ENCODE measurements at places on chromosomes 2 and 18.

DNA sequence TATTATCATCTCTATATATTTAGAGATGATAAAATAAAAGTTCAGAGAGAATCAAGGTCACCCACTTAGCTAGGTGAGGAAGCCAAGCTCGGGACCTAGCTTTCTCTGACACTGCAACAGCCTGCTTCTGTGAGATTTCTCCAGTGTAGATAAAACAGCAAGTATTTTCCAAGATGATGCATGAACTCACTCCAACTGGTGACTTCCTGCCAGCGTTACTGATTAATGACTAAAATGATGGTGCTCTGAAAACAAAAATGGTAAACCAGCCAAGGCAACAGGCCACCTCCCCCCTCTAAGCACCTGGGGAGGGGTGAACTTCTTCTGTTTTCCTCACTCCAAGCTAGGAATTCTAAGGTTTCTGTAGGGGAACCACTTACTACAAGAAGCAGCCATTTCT is 510.2 kb upstream of the ID2 start:
- DNase-seq, result no peak

DNA sequence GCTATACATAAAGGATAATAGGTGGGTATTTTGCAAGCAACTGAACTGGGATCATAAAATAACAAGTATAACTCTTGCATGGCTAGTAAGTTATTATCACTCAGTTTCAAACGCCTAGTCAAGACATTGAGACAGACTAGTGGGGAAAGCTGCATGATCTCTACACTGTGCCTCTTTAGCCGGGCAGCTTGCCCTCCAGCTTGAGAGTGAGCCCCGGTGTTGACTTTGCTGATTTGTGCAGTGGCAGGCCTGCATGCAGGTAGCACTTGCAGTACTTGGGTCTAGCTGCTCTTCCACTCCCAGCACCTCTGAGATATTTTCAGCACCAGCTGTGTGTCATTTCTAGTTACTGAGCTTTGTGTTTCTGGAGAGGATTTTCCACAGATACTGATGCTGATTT is 118.8 kb upstream of the DAPL1 start:
- no peak for DNase-seq

DNA sequence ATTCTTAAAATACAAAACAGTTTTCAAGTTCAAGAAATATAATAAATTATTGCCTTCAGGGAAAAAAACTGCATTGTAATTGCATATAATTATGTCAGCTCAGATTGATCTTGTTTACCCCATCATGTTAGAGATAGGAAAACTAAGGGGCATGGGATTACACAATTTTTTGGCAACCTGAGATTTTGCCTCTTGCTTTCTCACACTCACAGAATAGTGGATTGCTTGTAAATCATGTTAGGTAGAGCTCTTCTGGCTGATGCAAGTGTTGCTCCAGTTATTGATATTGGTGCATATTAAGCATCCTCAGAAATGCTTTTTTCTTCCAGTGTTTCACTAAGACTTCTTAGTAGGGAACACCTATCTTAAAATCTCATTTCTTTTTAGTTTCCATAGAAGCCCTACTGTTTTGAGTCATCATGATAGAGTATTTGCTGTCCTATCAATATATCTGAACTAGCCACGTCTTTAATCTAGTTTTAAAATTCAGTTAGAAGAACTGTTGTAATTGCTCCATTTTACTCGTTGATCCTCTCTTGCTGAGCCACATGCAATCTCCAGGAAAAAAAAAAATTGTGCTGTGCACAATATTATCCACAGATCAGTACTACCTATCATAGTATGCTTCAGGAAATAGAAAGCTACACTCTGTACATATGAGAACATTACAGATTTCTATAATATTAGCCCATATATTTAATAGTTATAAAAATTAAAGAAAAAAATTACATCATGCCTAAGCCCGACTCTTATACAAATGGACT is 393.1 kb downstream of the LRP1B start:
- no peak for DNase-seq

DNA sequence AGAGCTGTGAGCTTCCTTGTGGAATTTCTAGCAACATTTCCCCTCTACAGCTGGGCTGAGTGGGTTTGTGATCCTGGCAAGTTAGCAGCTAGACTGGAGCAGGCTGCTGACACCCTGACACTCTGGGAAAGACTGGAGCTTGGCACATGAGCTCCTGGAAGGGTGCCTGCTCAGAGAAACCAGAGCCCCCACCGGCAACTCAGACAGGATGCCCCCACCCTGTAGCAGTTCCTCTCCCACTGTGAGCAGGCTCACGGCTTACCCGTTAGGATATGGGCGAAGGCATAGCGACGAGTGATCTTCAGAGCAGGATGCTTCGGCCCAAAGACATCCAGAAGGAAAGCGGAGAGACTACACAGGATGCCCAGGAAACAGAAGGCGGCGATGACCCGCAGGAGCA is 11.2 kb downstream of the TMEM127 start:
- no peak for DNase-seq

- no peak for DNase-seq
Observed at GRCh38 chr18:12044591-12044990, 49.1 kb upstream of the ANKRD62 start.

- DNase-seq, result no peak
Observed at GRCh38 chr2:193267496-193268002, 1072.8 kb upstream of the TMEFF2 start.

GRCh38 chr2:95165030-95165370 is 609 bp upstream of the ZNF2 start:
- DNase-seq, result no peak

GRCh38 chr2:149594411-149594810 is 6.8 kb upstream of the MMADHC start:
- DNase-seq, result no peak

DNA sequence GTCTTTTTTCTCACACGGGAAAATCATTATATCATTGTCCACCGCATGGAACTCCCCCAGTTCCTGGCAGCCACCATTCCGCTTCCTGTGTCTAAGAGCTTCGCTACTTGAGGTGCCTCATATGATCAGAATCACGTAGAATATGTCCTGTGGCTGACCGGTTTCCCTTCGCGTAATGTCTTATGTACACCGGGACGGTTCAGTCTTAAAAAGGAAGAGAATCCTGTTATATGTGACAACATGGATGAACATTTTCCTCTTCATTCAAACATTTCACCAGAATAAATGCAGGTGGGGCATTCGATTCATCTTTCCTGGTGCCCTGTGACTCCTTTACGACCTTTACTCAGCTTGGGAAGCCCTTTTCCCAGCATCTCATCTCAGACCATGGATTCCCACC is 131.7 kb upstream of the TWIST2 start:
- DNase-seq, result no peak

DNA sequence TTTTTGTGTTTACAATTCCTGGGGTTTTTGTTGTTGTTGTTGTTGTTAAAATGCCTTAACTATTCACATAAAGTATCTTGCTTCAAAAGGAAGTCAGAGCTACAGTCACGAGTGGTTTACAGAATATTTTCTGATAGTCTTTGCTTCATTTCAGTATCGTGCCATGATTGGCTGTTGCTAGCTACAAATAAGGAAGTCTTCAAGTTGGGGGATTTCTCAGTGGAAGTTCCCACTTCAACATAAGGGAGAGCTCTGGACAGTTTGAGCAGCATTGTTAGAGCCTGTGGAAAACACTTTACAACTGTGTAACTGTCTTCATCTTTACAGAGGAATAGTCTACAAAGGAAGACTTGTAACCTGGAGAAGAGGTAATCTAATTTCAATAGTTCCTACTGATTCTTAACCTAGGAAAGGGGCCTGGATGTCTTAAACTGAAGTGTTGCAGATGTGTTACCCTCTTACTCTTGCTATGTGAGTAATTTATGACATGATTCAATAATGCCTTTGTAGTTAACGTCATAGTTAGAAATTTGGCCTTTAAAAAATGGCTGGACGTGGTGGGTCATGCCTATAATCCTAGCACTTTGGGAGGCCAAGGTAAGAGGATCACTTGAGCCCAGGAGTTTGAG is 23.4 kb upstream of the TANK start:
- no peak for DNase-seq

DNA sequence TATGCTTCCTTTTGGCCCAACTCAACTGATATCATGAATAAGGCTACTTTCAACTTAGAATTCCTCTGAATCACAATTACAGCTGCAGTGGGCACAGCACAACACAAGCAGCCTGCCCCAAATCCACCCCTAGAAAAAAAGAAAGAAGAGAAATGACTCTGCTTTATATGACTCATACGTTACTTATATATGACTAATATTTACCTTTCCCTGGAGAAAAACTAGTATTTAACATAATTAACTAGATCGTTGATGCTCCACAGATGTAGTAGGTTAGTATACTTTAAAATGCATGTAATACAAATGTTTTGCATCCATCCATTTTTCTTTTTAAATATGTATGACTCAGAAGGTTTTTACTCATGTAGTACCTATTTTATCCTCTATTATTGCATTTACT is 133.3 kb upstream of the UNC80 start:
- no peak for DNase-seq

- DNase-seq, result no peak
Observed at GRCh38 chr2:25368660-25369059, 26.9 kb upstream of the DNMT3A start.

DNA sequence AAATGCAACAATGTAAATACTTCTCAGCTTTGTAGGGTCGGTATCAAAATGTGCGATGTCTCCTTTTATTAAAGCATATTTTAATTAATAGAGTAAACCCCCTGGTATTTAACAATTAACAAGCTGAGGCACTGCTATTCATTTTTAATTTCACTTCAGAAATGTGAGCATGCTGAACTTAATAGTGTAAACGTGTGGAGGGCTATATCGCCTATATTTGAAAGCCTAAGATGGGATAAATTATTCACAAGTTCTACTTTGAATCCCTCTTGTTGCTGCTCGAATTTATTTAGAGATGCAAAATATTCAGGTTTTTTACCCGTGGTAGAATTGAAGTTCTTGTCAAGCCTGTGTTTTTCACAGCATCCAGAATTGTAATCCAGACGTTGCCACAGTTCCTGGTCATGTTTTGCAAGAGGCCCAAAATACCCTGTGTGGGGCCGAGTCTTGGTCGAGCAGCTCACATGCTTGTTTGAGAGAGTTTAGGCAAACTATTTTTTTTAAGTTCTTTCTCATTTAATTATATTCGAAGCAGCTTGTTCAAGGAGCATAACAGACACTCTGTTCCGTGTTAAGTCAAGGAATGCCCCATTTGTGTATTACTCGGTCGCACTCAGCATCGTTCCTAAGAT is 2.5 kb downstream of the SALL3 start:
- no peak for DNase-seq

DNA sequence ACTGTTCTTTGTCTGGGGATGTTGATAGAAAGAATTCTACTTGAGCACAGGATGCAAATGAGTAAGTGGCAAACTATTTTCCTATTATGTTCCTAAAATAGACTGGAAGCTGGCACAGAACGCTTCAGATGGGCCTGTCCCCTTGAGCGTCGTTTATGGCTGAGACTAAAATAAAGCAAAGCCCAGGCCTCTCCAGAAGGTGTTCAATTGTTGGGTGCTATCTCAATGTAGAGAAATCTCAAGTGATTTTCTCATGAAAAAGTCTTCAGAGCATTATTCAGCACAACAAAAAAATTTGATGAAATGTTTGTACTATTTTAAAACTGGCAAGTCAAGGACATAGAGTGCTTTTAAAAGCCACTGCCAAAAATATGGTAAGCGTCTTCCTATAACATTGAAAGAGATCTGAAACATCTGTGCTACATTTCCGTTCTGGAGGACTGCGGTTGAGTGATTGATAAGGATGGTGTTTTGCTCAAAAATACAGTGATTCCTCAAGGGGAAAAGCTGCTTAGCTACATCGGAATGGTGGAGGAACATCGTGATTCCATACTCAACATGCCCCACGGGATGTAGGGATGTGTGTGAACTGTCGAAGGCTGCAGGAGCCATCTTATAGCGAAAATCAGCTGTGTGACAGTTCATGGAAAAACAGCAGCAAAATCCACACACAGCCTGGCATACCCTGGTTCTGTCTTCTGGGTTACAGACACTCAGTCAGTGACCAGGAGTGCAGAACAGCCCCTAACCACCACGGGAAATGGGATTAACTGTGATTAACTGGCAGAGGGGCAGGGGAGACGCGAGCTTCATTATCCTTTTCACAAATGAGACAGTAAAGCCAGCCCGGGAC is 10.4 kb upstream of the LRRFIP1 start:
- no peak for DNase-seq
